Neuronal stem cell (in vitro differentiated cells): ENCODE measurements at places on chromosomes 1 and 21.

DNA sequence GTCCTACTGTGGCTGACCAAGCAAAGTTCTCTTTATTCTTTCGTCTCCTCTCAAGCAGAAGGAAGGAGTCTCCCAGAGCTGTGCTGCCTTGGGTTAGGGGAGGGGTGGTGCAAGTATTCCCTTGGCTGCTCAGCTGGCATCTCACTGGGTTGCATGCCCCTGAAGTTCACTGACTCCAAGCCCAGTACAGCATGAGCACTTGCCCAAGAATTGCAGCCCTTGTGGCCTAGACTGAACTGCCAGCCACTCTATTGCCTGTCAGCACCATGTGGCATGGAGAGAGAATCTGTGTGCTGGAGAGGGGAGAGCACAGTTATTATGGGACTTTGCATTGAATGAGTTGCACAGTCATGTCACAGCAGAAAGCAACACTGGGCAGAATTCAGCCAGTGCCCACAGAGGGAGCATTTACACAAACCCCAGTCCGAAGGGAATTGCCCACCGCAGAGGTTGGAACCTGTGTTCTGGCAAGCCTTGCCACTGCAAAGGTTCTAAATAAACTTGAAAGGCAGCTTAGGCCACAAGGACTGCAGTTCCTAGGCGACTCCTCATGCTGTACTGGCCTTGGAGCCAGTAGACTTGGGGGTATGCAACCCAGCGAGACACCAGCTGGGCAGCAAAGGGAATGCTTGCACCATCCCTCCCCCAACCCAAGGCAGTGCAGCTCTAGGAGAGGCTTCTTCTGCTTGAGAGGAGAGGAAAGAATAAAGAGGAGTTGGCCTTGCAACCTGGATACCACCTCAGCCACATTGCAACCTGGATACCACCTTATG lies 28.8 kb downstream of the DR1 start:
- H3K36me3 ChIP-seq: no peaks in the 10 kb centered on the region
- DNase-seq: no peak
- no peaks in the 10 kb centered on the region for H3K4me1 ChIP-seq
- no peak overlapping the region for H3K27ac ChIP-seq

GRCh38 chr1:217943361-217943760 lies 312.2 kb downstream of the SPATA17 start:
- no peak overlapping the region for H3K27ac ChIP-seq
- H3K36me3 ChIP-seq: no peaks in the 10 kb centered on the region
- H3K4me3 ChIP-seq: no peak overlapping the region
- no peak for DNase-seq
- H3K27me3 ChIP-seq: no peaks in the 10 kb centered on the region

DNA sequence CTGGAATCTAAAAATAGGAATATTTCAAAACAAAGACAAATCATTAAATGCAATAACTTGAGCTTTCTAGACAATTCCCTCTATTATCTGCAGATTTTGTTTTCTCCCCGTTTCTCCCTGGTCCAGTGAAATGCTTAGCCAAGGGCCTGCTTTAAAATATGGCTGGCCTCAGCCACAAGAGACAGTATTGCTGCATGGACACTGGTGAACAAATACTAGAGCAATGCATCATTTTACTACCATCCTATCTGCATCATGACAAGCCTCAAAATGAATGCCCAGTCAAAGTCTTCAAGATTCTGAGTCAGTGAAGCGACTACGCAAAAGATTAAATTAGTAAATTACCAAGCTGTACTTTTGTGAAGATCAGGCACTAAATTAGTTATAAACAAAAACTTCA lies 80.5 kb downstream of the ENAH start:
- H3K4me3 ChIP-seq: no peak overlapping the region
- no peaks in the 10 kb centered on the region for H3K27me3 ChIP-seq
- no peak for DNase-seq

- no peaks in the 10 kb centered on the region for H3K36me3 ChIP-seq
- no peak for DNase-seq
- H3K4me1 ChIP-seq: no peaks in the 10 kb centered on the region
- no peaks in the 10 kb centered on the region for H3K27me3 ChIP-seq
- no peak overlapping the region for H3K27ac ChIP-seq
These were observed 43.6 kb downstream of the ACKR1 start for GRCh38 chr1:159248311-159248710.

- no peak for DNase-seq
- no peaks in the 10 kb centered on the region for H3K27me3 ChIP-seq
- H3K36me3 ChIP-seq: peaks cover 2% of the 10 kb centered on the region
- H3K27ac ChIP-seq: no peak overlapping the region
These were observed 39.6 kb downstream of the CAMTA1 start for GRCh38 chr1:6824665-6825368.
